ENCODE measurements at places on chromosomes 11 and 22. TPM values are rescaled to one million over a fixed set of nuclear protein-coding genes. Genes with fewer than 3 reads are reported as not detected.

DNA sequence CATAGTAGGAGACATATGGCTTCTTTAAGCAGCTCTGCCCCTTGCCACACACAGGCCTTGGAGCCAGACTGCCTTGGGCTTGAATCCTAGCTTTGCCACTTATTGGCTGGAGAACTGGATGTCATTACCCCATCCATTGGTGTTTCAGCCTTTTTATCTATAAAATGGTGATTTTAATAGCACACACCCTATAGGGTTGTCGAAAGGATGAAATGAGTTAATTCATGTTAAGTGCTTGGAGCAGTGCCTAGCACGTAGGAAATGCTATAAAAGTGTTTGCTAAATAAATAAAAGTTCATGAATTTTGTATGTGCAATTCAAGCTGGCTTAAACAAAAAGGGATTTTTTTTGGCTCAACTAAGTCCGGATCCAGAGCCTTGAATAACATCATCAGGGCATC lies 120.7 kb downstream of the TIMP3 start:
- no peaks in the 10 kb centered on the region for H3K36me3 ChIP-seq
- H3K4me3 ChIP-seq = no peak overlapping the region
- no peak for DNase-seq
- H3K4me1 ChIP-seq = no peaks in the 10 kb centered on the region
- H3K27ac ChIP-seq = no peak overlapping the region

- H3K27ac ChIP-seq = no peak overlapping the region
- H3K4me3 ChIP-seq = no peak overlapping the region
- no peak for DNase-seq
- peaks cover 48% of the 10 kb centered on the region for H3K4me1 ChIP-seq
- H3K27me3 ChIP-seq = no peaks in the 10 kb centered on the region
Measured at GRCh38 chr11:94792451-94792850, 24.3 kb downstream of the AMOTL1 start.

DNA sequence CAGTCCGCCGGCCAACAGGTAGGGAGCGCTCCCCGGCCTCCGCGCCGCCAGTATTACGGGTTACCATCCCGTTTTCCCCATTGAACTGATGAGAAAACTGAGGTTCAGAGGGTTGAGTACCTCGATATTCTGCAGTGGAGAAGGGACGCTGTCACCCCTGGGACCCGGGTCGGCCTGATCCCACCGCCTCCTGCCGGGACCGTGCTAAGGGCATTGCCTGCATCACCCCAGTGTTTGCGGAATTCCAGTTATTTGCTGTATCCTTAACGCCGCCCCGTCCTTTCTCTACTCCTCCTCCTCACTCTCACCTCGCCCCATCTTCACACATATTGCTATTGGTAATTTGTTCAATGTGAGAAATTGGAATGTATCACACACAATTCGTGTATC lies 370 bp upstream of the A4GALT start:
- H3K27ac ChIP-seq = peak overlapping the region; percentile 56
- DNase-seq = peak; percentile 26
- no peaks in the 10 kb centered on the region for H3K4me1 ChIP-seq
- peaks cover 9% of the 10 kb centered on the region for H3K27me3 ChIP-seq
- peak overlapping the region; percentile 19 for H3K4me3 ChIP-seq
- H3K36me3 ChIP-seq = peaks cover 2% of the 10 kb centered on the region

GRCh38 chr22:36237462-36238372 lies 1.6 kb downstream of the APOL2 start:
- H3K4me1 ChIP-seq = peaks cover 18% of the 10 kb centered on the region
- DNase-seq = peak; percentile 72

CDKN1C gene
- polyA plus RNA-seq = 29.7 TPM
